ENCODE measurements at places on chromosomes 3 and 15.

DNA sequence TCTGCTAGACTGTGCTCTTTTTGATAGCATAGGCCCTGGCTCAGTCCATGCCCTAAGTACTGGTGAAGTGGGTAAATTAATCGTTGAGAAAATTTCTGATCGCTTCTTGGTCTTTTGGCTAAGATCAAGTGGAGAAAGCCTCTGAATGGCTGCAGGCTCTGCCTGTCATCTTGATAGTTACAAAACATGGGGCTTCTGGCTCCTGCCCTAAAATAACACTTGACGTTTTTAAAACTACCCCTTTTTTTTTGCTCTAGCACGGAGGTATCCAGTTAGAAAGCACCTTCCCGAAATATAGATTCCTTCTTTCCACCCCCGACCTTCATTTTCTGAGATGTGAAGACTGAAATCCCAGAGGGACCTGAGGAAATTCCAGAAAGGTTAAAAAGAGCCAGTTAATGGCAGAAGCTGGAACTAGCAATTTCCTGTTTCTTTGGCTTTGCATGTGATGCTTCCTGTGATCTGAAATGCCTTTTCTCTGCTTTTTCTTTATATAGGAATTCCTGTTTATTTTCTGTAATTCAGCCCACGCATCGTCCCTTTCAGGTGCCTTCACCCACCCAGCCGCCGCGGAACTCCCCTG, 799 bp upstream of the C2CD4B start:
- no peak for DNase-seq

GRCh38 chr3:15266510-15267376, 60.7 kb downstream of the CAPN7 start:
- no peak for DNase-seq

GRCh38 chr15:45665261-45665660, 30.4 kb downstream of the SQOR start:
- no peak for DNase-seq

DNA sequence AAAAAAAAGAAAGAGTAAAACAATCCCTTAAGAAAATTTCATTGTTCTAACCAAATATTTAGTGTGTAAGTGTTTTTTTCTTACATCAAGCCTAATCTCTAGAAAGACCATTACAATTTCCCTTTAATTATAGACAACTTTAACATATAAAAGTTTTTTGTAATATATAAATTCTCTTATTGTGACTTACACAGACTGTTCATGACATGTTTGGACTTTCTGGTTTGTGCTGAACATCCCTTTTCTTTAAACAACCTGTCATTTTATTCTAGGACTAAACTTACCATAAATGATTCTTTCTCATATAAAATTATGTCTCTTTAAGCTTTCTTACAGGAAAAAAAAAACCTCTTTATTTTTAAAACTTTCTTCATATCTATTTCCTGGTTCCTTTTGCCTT, 13.0 kb upstream of the BTLA start:
- no peak for DNase-seq

GRCh38 chr15:43249699-43250203, 17.0 kb downstream of the TGM5 start:
- DNase-seq: no peak

DNA sequence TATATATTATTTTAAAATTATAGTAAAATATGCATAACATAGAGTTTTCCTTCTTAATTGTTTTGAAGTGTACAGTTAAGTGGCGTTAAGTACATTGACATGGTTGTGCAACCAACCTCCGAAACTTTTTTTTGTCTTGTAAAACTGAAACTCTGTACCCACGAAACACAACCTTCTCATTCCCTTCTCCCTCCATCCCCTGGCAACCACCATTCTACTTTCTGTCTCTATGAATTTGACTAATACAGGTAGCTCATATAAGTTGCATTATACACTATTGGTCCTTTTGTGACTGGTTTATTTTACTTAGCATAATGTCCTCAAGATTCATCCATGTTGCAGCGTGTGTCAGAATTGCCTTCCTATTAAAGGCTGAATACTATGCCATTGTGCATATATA, 179.4 kb downstream of the SATB1 start:
- DNase-seq: no peak

- no peak for DNase-seq
These were observed 19.8 kb upstream of the GYG1 start for GRCh38 chr3:148971401-148972163.

DNA sequence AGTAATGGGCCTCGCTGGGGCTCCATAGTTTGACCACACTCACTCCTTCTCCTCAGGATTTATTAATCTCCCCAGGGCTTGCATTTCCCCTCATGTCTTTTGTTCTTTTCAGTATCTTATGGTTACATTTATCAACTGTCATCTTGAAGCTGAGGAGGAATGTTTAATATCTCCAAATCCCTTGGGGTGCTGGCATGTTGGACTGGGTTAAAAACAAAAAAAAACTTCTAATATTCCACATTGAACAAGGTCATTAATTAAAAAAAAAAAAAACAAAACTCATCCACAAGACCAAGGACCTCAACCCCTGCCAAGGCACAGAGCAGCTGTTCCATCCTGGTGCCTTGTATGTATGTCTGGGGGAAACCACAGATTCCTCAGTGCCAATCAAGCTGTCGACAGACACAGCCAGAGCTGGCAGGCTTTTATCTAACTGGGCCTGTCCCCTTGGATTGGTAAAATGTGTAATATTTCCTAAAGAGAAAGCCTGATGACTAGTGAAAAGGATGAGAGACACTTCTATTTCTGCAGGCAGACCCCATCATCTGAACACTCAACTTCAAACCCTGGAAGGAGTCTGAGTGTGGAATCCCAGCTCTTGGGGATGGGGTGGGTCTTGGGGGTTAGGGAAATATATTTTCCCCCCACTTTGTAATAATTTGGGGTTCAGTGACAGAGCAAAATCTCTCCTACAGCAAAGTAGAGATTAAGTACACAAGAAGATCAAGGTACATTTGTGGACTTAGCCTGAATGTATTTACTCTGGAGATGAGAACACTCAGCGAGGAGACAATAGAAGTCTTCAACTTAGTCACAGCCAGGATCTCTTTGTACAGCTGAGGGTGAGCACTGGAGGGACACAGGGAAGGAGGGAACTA, 69.1 kb downstream of the TTC23 start:
- DNase-seq: no peak

DNA sequence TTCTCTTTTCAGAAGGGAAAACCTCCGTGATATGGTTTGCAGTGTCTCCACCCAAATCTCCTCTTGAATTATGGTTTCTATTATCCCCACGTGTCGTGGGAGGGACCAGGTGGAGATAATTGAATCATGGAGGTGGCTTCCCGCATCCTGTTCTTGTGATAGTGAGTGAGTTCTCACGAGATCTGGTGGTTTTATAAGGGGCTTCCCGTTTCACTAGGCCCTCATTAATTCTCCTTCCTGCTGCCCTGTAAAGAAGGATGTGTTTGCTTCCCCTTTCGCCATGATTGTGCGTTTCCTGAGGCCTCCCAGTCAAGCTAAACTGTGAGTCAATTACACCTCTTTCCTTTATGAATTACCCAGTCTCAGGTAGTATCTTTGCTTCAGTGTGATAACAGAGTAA, 692.7 kb upstream of the GRM7 start:
- DNase-seq: no peak

- DNase-seq: no peak
These were observed 14.2 kb downstream of the NR1D2 start for GRCh38 chr3:23959135-23959900.

DNA sequence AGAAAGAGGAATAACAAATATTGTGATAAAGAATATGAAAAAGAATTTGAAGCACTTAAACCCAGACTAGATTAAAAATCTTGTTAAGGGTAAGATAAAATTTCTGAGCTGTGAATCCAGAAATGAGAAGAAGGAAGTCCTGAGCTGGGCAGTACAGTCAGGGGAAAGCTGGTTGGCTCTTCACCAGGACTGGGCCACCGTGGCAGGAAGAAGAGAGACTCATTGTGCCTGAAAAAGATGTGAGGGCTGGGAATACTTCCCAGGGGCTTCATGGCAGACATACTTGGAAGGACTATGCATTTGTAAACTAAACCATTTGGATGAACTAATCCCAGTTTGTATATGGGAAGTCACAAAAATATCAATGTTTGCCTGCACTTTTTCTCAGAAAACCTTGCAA, 28.5 kb upstream of the MYO5C start:
- no peak for DNase-seq

DNA sequence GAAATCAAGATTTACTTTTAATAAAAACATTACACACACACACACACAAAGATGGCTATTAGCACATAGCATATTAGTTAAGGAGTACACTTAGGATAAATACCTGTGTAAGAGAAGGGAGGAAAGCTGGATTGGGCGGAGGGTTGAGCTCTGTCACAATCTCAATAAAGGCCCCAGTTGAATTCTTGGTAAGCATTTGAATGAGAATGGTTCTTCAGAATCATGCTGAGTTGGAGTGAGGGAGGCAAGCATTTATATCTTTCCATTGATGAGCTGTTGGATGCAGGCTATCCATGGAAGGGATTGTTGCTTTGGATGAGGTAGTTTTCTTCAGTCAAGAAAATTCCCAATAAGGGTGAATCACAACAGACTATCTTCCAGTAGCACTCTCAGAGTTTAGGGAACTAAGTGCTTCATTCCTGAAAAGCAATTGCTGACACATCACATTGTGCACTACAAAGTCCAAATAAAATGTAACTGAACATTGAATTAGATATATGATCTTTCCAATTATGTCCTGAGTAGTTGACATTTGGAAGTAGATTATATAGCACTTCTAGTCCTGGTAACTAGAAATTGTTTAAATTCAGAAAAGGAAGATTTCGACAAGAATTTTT, 95.7 kb downstream of the SUCNR1 start:
- DNase-seq: no peak

- DNase-seq: no peak
These were observed 894.2 kb downstream of the ROBO1 start for GRCh38 chr3:78873641-78874040.

GRCh38 chr15:74540161-74540760, 759 bp upstream of the ARID3B start:
- DNase-seq: no peak

GRCh38 chr15:68431792-68432401, at the start of gene ITGA11:
ITGA11 (minus strand) TSS chr15:68432163; CDS start chr15:68432066, 97 bp downstream.
- DNase-seq: no peak

GRCh38 chr15:73930371-73930770, 4.1 kb downstream of the LOXL1 start:
- no peak for DNase-seq

- no peak for DNase-seq
These were observed 22.3 kb upstream of the SACM1L start for GRCh38 chr3:45666757-45667431.

GRCh38 chr15:87816016-87816415, 440.5 kb downstream of the NTRK3 start:
- DNase-seq: no peak

DNA sequence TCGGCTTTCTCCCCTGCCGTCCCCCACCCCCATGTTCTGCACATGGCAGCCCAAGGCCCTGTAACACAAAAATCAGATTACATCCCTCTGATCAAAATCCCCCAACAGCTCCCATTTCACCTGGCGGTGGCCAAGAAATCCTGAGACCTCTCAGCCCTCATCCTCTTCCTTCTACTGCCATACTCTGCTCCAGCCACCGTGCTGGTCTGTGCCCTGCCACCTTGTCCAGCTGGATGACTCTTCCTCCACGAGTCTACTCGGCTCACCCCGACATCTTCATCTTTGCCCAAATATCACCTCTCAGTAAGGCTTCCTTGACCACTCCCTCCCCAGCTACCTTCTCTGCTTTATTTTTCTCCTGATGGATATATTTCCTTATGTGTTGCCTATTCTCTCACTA, 3.1 kb downstream of the CCDC51 start:
- no peak for DNase-seq

DNA sequence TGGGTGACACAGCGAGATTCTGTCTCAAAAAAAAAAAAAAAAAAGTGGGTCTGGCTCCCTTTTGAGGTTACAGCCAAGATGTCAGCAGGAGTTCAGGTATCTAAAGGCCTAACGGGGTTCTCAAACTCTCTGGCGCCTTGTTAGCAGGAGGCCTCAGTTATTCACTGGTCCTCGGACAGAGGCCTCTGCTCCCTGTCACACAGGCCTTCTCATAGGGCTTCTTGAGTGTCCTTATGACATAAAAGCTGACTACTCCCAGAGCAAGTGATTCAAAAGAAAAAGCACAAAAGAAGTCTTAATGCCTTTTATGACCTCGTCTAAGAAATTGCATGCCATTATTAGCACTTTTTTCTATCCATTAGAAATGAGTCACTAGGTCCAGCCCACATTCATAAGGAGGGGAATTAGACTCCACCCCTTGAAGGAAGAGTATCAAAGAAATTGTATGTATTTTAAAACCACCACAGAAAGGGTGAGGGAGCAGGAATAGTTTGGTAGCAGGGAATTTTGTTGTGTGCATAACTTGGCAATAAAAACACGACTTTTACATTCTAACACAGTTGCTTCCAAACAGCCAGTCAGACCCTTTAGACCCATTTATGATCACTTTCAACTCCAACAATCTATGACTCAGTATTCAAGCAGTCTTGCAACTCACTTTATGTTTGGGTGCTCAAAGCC, 90.3 kb downstream of the MEX3B start:
- no peak for DNase-seq

DNA sequence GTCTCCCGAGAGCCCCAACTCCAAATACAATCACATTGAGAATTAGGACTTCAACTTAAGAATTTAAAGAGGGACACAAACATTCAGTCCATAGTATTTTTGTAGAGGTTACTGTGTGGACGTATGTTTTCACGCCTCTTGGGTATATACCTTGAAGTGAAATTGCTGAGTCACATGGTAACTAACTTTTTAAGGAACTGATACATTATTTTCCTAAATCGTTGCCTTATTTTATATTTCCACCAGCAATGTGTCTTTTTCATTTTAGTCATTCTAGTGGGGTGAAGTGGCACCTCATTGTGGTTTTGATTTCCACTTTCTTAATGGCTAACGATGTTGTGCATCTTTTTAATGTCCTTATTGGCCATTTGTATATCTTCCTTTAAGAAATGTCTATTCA, 11.8 kb downstream of the PARP15 start:
- no peak for DNase-seq

GRCh38 chr3:125585595-125586223, 9.6 kb downstream of the OSBPL11 start:
- peak; percentile 2 for DNase-seq

GRCh38 chr3:151863611-151864010, 9.8 kb upstream of the SUCNR1 start:
- DNase-seq: no peak

DNA sequence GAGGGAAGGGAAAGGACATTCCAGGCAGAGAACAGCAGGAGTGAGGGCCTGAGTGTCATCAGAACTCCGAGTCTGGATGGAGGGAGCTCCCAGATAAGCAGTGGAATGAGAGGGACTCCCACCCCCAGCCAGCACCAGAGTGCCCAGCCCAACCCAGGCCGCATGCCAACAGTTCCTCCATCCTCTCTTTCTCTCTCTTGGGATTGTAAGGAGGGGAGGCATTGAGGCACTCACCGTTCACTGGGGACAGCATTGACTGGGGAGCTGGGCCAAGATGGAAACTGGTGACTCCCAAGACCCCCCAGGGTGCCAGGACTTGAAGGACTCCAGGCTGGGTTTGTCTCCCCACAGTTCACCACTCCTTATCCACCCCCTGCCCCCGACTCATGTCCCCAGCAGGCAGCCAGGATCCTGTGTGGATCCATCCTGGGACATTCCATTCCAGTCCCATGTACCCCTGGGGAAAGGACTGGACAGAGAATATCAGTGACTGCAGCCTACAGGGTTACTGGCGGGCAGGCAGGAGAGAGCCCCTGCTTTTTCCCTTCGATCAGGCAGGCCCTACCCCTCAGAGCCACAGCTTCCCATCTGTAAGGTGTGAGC, 15.7 kb downstream of the PTH1R start:
- DNase-seq: no peak
